Caco-2 (cell line): ENCODE measurements at places on chromosomes 16 and 17. TPM values are rescaled to one million over a fixed set of nuclear protein-coding genes. Genes with fewer than 3 reads are reported as not detected.
A peak's percentile ranks its signal among the peaks of the same experiment; 100 is the strongest.

The SPNS2 gene
- 1.00 TPM in 2 replicates for total RNA-seq

- H3K36me3 ChIP-seq = no peaks in the 10 kb centered on the region
- H3K4me1 ChIP-seq = no peaks in the 10 kb centered on the region
- H3K4me3 ChIP-seq = no peak overlapping the region
- no peak for DNase-seq
- no peaks in the 10 kb centered on the region for H3K27me3 ChIP-seq
Measured at GRCh38 chr16:48087639-48088038, 68.2 kb downstream of the ABCC12 start.

DNA sequence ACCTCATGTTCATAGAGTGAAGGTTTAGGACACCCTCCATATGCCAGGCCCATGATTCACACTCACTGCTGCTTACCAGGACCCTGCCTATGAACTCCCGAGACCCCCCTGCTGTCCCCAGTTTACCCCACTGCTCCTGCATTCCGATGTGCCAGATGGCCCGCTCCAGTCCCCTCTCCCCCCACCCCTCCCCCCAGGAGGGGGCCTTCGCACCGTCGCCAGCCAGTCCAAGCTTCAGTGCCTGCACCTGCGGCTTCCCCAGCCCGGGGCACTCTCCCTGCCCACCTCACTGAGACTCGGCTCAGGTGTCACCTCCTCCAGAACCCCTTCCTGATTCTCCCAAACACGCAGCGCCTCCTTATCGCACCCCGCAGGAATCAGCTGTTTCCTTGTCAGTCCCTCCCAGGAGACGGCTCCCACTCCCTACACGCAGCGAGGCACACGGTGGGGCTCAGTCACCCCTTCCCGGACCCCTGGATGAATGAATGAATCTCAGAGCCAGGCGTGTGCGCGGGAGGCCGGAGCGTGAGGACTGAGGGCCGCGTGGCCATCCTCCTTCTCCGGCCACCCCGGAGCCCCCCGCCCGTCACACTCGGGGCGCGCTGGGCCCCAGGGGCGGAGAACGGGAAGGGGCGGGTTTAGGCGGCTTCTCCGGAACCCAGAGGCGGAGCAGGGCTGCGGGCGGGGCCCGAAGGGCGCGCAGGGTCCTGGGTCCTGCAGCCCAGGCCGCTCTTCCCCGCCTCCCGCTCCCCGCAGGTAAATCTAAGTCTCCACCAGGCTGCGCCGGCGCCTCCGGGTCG is 1.6 kb downstream of the MYO1C start:
- peak overlapping the region; percentile 70 for H3K27ac ChIP-seq
- H3K36me3 ChIP-seq = no peaks in the 10 kb centered on the region; the same call in 1 of the 2 replicates
- H3K4me3 ChIP-seq = peak overlapping the region; percentile 59

- no peak for DNase-seq
- no peaks in the 10 kb centered on the region for H3K27me3 ChIP-seq
- no peak overlapping the region for H3K4me3 ChIP-seq
Measured at GRCh38 chr17:49063652-49064051, 66.5 kb downstream of the IGF2BP1 start.

The ZNF385C gene
- 1.00 and 1.5 TPM in 2 replicates for total RNA-seq

GRCh38 chr17:78359321-78359996 is 418 bp downstream of the SOCS3 start:
- no peaks in the 10 kb centered on the region; the same call in 1 of the 2 replicates for H3K36me3 ChIP-seq
- no peaks in the 10 kb centered on the region for H3K27me3 ChIP-seq
- H3K4me1 ChIP-seq = peaks cover 51% of the 10 kb centered on the region
- H3K4me3 ChIP-seq = peak overlapping the region; percentile 95

The FNDC8 gene
- total RNA-seq = not detected in 2 replicates

DNA sequence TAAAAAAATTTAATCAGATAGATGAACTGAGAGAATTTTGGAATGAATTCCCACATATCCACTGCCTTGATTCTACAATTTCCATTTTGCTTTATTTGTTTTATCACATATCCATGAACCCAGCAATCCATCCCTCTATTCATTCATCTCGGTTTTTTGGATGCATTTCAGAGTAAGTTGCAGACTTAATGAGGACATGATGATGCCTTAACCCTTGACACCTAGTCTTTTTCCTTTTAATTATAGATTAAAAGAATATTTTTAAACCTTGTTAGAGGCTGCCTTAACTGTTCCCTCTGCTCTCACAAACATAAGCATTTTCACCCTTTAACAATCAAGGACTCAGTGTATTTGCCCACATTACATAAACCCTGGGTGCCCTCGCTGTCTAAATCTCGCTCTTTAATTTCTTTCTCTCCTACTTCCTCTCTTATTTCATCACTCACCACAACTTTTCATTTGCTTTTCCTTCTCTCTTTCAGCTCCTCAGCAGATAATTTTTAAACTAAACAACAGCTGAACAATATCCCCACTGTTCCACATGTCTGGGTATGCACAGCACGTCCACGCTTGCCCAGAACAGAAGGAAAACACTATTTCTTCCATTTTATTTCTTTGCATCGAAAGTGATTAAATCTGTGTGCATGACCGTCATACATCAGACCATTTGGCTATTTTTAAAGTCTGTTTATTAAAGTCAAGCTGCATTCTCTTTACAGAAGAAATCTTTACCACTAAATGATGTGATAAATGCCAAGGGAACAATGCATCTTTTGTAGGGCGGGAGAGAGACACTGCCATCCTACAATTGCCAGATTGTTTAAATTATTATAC is 39.9 kb downstream of the IQCK start:
- no peak overlapping the region for H3K4me3 ChIP-seq
- H3K27ac ChIP-seq = no peak overlapping the region
- no peaks in the 10 kb centered on the region for H3K36me3 ChIP-seq
- H3K4me1 ChIP-seq = peaks cover 24% of the 10 kb centered on the region

The TMIGD1 gene
- total RNA-seq = not detected in 2 replicates

DNA sequence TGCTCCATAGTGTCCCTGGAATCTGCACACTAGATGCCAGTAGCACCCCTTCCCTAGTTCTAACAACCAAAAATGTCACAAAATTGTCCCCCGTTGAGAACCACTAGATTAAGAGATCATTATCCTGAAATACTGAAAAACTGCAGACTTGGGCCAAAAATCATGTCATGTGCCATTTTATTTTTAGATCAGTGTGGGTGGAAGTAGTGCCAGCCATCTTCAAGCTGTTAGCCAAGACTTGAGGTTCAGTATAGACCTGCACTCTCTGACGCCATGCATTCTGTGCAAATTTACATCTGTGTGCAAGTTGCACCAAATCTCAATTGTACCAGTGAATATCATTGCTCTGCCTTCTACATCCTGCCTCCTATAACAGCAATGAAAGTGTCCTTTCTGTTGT is 31.5 kb upstream of the NOL11 start:
- no peaks in the 10 kb centered on the region for H3K4me1 ChIP-seq
- H3K36me3 ChIP-seq = no peaks in the 10 kb centered on the region
- H3K4me3 ChIP-seq = no peak overlapping the region
- H3K27ac ChIP-seq = no peak overlapping the region

DNA sequence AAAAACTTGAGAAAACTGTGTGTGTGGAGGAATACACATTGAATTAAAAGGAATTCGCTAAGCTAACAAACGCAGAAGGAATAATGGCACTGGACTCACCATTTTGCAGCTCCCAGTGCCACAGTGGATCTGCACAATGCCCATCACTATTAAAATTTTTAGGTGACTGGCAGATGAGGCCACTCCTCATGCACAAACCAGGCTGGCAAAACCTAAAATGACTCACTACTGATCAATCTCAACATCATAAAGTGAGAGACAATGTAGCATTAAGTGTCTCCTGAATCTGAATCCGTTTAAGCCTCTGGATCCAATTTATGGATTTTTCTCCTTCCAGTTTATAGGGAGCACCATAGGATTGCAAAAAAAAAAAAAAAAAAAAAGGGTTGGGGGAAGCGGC is 20.6 kb downstream of the MYH10 start:
- H3K27ac ChIP-seq = no peak overlapping the region
- peaks cover 8% of the 10 kb centered on the region; the same call in 1 of the 2 replicates for H3K4me1 ChIP-seq
- H3K4me3 ChIP-seq = no peak overlapping the region
- H3K36me3 ChIP-seq = no peaks in the 10 kb centered on the region

DNA sequence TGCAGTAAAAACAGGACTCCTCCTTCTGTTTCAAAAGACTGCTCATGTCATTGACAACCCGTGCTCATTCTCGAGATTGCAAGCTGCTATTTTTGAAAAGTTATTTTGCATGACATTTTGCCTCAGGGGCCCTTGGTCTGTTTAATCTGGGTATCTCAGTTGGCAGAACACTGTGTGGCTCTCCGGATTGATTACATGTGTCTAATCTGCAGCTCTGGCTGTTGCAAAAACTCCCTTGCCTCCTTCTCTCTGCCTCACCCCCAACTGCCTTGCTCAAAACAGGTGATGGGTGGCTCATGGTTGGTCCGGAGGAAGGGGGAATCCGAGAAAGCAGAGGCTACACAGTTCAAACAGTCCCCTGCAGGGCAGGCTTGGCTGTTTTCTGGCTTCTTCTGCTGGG is 25.3 kb downstream of the GINS3 start:
- no peaks in the 10 kb centered on the region for H3K36me3 ChIP-seq
- DNase-seq = no peak
- H3K27me3 ChIP-seq = no peaks in the 10 kb centered on the region
- H3K4me3 ChIP-seq = no peak overlapping the region

DNA sequence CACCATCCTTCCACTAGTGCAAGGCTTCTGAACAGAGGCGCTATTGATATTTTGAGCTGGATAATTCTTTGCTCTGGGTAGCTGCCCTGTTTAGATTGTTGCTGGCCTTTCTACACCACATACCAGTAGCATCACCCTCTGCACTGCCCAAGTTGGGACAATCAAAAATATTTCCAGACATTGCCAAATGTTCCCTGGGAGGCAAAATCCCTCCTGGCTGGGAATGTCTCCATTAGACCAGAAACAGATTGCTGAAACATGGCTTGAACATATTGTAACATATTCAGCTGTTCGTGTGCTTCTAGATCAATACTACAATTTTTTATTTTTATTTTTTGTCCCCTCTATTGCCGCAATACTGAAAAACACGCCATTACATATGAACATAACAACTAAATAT is 174.6 kb downstream of the ABCA8 start:
- H3K36me3 ChIP-seq = no peaks in the 10 kb centered on the region
- no peaks in the 10 kb centered on the region for H3K27me3 ChIP-seq
- no peak overlapping the region for H3K4me3 ChIP-seq
- peaks cover 26% of the 10 kb centered on the region for H3K4me1 ChIP-seq
- H3K27ac ChIP-seq = no peak overlapping the region

GRCh38 chr17:78534492-78535272 is 42.5 kb downstream of the DNAH17 start:
- H3K4me3 ChIP-seq = no peak overlapping the region
- H3K36me3 ChIP-seq = no peaks in the 10 kb centered on the region
- no peak for DNase-seq
- H3K27ac ChIP-seq = no peak overlapping the region

DNA sequence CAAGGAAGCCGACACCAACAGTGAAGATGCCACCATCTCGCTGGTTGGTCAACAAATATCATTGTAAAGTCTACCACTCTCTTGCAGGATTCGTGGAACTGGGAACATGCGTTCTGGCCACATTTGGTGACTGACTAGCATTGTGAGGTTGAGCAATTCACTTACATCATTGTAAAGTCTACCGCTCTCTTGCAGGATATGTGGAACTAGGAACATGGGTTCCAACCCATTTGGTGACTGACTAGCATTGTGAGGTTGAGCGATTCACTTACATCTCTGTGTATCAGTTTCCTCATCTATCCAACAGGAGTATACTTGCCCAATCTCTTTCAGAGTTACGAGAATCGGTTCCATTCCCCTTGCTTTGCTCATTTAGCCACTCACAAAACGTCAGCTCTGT is 42.6 kb upstream of the RPH3AL start:
- no peak overlapping the region for H3K27ac ChIP-seq
- 0 out of 2 replicates have a peak, but pooled peaks cover 4% of the 10 kb centered on the region for H3K4me1 ChIP-seq
- H3K4me3 ChIP-seq = no peak overlapping the region
- DNase-seq = no peak
- no peaks in the 10 kb centered on the region for H3K36me3 ChIP-seq
- H3K27me3 ChIP-seq = no peaks in the 10 kb centered on the region

DNA sequence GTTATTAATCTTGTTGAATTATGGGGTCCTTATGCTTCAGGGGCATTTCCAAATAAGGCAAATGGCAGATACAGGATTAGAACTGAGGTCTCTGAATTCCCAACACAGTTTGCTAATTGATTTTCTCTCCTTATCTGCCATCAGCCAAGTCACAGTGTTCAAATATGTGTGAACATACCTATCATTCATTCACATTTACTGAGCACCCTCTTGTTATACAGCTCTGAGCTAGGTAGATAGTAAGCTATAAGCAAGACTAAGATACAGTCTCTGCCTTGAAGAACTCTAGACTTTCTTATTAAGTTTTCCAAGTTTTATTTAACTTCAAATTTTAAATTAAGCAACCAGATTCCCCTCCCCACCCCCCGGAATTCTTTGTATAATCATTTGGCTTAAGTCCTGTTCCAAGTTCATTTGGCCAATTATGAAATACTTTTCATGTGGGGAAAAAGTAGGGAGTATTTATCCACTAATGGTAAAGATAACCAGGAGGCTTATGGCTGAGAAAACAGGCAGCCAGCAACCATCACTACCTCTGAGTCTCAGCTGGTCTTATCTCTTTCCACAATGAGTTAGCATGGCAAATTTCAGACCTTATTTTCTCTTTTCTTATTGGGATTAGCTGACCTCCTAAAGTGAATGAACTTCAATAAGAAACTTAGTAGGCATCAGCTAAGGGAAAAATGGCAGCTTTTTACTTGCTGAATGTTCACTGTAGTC is 31.4 kb upstream of the CORO6 start:
- no peak for DNase-seq
- H3K27me3 ChIP-seq = no peaks in the 10 kb centered on the region
- H3K4me1 ChIP-seq = 0 out of 2 replicates have a peak, but pooled peaks cover 10% of the 10 kb centered on the region
- no peaks in the 10 kb centered on the region for H3K36me3 ChIP-seq
- H3K4me3 ChIP-seq = no peak overlapping the region
- no peak overlapping the region for H3K27ac ChIP-seq

The KRT15 gene
- total RNA-seq = 5.3 and 10.5 TPM in 2 replicates

DNA sequence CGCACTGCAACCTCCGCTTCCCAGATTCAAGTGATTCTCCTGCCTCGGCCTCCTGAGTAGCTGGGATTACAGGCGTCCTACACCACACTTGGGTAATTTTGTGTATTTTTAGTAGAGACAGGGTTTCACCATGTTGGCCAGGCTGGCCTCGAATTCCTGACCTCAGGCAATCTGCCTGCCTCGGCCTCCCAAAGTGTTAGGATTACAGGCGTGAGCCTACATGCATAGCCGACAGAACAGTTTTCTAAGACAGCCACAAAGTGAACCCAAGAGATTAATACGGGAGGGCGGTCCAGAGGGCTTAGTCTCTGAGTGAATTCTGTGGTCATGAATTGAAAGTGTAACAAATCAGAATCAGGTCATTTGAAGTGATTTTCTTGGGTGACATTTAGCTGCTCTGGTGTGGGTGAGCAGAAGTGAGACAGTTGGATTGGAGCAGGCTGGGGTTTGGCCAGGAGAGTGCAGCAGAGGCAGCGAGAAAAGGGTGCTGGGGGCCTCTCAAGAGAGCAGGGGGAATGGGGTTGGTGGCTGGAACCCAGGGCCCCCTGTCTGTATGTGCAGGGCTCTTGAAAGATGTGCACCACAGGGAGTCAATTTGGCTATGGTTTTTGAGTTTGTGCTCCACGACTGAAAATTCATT is 231.4 kb upstream of the WSCD1 start:
- H3K27me3 ChIP-seq = no peaks in the 10 kb centered on the region
- no peaks in the 10 kb centered on the region for H3K36me3 ChIP-seq
- H3K4me3 ChIP-seq = no peak overlapping the region
- H3K27ac ChIP-seq = no peak overlapping the region
- DNase-seq = no peak

The ACSM2B gene
- 0.56 and 1.4 TPM in 2 replicates for total RNA-seq

The BAHCC1 gene
- total RNA-seq = 10.2 and 15.5 TPM in 2 replicates
